ENCODE measurements at places on chromosomes 2 and 18.

GRCh38 chr2:200482194-200482593 is 27.7 kb downstream of the KCTD18 start:
- peak; percentile 39 for DNase-seq

DNA sequence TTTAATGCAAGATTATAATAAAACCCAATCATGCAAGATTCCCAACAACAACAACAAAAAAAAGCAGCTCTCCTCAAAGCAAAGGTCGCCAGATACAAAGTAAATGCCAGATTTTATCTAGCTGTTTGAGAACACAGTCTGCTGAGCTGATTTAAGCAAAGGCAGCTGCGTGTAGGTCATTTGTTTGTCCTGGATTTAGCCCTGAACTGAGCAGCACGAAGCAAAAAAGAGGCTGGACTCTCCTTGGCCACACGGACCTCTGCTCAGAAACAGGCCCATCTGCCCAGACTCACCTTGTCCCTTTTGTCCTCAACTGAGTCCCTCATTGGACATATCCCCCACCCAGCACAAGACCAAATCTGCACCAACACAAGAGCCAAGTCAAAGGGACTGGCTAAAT is 91.5 kb downstream of the PID1 start:
- no peak for DNase-seq

DNA sequence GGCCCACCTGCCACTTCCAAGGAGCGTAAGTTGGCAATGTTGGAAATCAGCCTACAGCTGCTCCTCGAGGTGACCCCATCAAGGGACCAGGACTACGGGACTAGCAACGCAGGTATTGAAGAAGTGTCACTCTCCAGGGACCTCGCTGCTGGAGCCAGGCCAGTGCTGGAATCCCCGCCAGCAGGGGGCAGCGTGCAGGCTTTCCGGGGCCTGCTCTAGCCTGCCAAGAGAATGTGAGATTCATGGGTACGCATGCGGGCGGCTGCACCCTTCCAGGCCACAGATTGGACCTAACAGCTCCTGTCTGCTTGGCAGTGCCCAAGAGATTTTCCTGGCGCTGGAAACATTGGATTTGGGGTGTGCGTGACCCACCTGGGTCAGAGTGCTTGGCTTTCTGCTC is 182.8 kb upstream of the RAB12 start:
- no peak for DNase-seq

DNA sequence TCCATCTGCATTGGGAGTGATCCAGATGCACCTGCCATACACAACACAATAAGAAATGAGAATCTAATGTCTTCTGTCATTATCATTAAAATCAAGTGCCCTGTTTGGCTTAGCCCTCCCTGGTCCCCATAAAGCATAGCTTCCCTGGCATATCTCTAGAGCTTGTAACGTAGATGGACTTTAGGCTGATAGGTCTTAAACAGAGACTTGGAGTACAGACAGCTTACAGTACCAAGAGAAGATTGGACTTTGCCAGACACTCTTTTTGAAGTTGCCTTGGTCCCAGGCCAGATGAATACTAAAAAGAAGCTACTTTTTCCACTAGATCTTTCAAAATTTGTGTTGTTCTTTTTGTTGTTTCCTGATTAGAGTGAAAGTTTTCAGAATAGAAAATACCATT is 86.3 kb upstream of the UNC80 start:
- no peak for DNase-seq

DNA sequence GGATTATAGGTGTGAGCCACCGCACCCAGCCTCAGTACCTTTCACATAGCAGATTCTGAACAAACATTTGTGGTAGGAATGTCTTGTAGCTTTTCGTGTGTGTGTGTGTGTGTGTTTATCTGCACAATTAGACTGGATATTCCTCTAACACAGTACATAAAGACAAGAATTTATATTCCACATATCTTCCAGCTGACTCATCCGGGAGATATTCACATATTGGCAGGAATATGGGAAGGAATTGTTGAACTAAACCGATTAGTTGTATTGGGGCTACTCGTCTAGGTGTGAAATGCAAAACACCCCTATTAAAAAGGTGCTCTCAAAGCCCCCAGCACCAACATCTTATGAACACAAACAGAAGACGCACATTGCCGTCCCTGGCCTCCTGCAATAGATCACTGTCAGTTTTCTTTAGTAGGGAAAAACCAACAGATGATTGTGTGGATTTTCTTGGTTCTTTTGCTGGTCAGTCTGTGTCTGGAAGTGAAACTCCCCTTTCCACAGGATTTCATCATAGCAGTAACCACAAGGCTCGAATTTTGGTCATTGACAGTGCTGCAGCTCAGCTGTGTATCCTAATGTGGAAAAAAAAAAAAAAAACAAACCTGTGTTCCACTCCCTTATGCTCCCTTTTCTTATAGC is 208.5 kb upstream of the ACVR2A start:
- DNase-seq, result no peak

- no peak for DNase-seq
These were observed 82.3 kb downstream of the STPG4 start for GRCh38 chr2:47072728-47073191.

GRCh38 chr2:10217489-10218435 is 84.9 kb upstream of the HPCAL1 start:
- no peak for DNase-seq

GRCh38 chr2:61266632-61267505 is 104.9 kb downstream of the C2orf74 start:
- DNase-seq, result no peak

DNA sequence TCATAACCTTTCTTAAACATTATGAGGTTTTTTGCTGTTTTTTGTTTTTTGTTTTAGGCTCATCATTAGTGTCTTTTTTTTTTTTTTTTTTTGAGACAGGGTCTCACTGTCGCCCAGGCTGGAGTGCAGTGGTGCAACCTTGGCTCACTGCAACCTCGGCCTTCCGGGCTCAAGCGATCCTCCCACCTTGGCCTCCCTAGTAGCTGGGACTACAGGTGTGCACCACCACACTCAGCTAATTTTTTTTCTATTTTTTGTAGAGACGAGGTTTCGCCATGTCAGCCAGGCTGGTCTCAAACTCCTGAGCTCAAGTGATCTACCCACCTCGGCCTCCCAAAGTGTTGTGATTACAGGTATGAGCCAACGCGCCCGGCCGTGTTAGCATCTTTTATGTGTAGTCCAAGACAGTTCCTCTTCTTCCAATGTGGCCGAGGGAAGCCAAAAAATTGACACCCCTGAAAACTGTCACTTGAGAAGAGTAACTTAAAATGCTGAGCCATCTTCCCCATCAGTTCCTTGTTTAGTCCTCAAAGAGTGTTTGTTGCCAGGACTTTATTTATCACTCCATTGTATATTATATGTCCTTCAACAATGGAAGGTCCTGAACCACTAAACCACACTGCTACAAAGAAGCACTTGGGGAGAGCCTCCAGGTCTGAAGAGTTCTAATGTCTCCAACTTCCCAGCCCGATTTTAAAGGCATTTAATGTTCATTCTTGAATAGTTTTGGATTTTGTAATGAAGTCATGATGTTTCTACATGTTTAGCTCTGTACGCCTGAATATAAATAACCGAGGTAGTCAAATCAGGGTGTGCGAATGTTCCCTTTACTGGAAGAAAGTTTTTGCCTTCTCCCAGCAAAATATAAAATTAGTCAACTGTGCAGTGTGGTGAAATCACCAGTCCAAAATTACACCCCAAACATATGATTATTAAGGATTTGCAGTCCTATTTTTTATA is 26.4 kb downstream of the ZNF516 start:
- no peak for DNase-seq

- no peak for DNase-seq
These were observed 17.9 kb upstream of the TEX51 start for GRCh38 chr2:126880817-126881216.

DNA sequence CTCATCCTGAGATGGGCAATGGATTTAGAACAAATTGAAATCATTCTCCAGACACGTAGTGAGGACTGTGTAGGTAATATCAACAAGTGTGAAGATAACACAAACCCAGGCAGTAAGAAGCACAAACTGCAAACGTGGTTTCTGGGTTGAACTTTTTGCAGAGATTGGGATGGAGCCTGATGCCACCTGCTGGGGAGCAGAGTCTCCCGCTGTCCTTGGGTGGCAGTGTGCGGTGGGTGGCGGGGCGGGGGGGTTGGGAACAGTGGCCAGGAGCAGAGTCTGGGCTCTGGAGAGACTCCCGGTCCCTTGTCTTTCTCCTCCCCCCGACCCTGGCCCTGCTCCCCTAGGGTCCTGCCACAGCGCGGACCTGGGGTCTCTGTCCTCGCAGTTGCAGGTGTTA is 19.5 kb downstream of the TRAF3IP1 start:
- no peak for DNase-seq

GRCh38 chr2:154945984-154946383 is 247.5 kb downstream of the KCNJ3 start:
- DNase-seq, result no peak

DNA sequence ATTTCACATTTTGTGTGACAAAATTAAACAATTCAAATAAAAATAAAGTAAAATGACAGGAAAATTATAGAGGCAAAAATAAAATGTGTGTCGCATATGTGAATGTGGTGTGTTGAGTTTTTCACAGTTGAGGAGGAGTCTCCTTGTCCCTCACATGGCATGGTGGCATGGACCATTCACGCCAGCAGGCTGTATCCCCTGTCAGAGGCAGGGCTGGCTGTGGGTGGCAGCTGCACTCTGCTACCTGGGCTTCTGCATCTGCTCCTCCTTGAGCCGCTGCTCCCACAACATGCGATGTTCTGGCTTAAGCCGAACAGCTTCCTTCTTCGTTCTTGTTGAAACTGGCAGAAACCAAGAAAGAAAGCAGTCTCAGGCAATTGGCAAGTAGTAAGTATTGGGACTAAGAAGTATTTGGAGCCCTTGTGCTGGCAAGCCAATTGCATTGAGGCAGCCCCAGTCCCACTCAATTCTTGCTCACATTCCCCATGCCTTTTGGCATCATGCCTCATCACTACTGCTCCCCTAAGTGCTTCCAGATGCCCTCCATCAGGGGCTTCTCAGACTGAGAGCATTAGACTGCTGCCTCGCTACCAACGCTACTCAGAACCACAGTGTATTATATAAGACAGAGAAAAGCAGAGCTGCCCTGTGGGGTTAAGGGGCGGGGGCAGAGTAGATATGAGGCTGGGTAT is 177.9 kb upstream of the NABP1 start:
- no peak for DNase-seq

GRCh38 chr2:195782156-195782555 is 125.1 kb downstream of the SLC39A10 start:
- no peak for DNase-seq

- no peak for DNase-seq
These were observed 29.3 kb upstream of the FOXI3 start for GRCh38 chr2:88481691-88482336.

DNA sequence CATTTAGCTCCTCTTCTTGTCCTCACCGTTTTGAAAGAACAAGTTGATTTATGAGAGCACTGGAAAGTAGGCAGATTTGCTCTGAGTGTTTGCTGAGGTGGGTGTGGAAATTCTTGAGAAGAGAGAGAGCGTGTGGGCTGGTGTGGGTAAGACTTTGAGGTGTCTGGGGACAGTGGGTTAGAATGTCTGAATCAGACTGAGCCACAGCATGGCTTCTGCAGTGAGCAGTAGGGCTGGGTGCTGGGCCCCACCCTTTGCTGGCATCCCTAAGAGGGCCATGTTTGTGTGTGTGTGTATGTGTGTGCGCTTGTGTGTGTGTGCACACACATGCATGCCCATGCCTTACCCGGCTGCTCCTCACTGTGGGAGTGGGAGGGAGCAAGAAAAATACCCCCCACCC is 63.7 kb downstream of the COPS8 start:
- no peak for DNase-seq

GRCh38 chr2:8633735-8634313 is 48.0 kb upstream of the ID2 start:
- no peak for DNase-seq

All from GM10248 (cell line).